ENCODE measurements at places on chromosomes 4 and X.

- peak; percentile 46 for DNase-seq
Observed at GRCh38 chrX:13377550-13377934, 57.7 kb upstream of the ATXN3L start.

GRCh38 chr4:99090481-99091215 lies 2.1 kb upstream of the ADH5 start:
- DNase-seq: no peak

GRCh38 chr4:87087015-87087414 lies 133.4 kb downstream of the KLHL8 start:
- DNase-seq: no peak

- DNase-seq: no peak
Observed at GRCh38 chr4:155241664-155242063, 33.2 kb downstream of the NPY2R start.

- no peak for DNase-seq
Observed at GRCh38 chrX:72270316-72270866, 6.7 kb downstream of the RPS4X start.

GRCh38 chr4:175373031-175373430 lies 439.0 kb downstream of the GPM6A start:
- no peak for DNase-seq

DNA sequence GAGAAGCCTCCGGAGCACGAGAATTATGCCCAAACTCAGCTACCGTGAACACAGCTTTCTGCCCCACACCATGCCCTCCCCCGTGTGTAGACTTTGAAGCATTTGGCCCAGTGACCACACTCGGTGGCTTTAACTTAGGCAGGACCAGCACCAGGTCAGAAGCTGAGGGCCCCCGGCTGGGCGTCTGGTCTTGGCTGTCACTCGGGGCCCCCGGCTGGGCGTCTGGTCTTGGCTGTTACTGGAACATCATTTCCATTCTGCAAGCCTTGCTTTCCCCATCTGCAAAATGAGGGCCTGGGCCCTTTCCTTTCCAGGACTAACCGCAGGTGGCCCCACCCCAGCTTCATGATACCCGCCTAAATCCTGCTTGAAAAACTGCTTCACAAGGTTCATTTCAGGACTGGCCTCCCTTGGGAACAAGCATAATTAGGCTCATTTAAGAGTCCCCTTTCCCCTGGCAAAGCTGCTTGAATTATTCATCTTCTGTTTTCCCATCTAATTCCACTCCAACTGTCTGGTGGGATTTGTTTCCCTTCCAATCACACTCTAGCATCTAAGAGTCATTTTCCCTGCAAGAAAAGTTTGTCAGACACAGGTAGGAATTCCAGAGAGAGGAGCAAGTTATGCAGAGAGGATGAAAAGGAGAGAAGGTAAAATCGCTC lies 82.5 kb downstream of the WFS1 start:
- DNase-seq: no peak

- no peak for DNase-seq
Observed at GRCh38 chr4:53709693-53710092, 118.4 kb upstream of the LNX1 start.

DNA sequence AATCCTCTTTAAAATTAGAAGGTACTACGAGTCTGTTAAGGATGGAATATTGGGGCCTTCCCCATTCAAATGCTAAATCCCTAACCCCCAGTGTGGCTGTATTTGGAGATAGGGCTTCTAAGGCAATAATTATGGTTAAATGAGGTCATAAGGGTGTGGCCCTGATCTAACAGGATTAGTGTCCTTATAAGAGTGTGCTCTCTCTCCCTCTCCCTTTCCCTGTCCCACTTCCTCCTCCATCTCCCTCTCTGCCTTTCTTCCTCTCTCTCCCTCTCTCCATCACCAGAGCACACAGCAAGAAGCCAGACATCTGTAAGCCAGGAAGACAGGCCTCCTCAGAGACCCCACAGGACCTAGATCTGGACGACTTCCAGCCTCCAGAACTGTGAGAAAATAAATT lies 116.9 kb downstream of the COL25A1 start:
- no peak for DNase-seq

DNA sequence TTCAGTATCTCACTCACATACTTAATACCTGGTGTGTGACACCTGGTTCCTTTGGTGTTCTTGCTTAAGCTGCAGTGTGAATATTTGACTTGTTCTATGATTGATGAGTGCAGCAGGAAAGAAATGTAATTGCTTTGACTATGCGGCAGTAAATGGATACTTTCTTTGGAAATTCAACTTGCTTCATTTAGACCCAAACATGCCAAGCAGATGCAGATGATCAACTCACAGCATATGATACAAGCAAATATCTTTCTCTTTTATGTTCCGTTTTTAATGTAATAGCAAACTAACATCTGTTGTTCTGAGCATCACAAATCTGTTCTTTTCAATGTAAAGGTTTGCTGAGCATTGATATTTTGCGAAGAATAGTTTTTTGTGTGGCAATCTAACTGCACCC lies 549.5 kb downstream of the C4orf33 start:
- DNase-seq: no peak

DNA sequence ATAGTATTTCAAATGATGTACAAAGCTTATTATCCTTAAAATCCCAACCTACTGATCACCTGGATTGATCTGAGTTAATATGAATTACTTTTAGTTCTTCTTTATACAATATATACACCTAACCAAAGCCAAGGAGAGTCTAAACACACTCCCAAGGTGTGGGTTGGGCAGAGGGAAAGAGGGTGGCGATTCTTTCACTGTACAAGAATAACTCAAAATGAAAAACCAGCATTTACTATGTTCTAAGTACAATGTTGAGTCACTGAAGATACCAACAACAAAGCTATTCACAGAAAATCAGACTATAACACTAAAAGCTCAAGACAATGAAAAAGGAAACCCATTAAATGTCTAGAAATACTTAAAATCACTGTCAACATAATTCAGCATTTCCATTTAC lies 46.6 kb downstream of the ANKRD17 start:
- DNase-seq: no peak

- DNase-seq: no peak
Observed at GRCh38 chr4:183129125-183129524, 30.1 kb downstream of the WWC2 start.

DNA sequence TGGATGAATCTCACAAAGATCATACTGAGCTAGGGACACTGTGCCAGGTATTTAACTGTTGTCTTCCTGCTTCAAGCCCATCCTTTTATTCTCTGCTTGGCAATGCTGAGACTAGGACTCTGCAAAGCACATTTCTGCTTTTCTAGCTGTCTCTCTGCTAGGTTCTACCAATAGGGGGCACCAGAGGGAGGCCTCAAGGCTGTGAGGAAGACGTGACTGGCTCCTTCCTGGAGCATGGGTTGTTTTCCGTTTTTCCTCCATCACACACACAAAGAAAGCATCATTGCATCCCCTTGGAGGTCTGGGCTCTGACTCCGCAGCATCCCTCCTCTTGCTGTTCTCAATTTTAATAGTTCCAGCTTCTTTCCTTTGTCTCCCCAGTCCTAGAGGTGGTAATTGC lies 10.9 kb upstream of the DCTD start:
- DNase-seq: no peak

DNA sequence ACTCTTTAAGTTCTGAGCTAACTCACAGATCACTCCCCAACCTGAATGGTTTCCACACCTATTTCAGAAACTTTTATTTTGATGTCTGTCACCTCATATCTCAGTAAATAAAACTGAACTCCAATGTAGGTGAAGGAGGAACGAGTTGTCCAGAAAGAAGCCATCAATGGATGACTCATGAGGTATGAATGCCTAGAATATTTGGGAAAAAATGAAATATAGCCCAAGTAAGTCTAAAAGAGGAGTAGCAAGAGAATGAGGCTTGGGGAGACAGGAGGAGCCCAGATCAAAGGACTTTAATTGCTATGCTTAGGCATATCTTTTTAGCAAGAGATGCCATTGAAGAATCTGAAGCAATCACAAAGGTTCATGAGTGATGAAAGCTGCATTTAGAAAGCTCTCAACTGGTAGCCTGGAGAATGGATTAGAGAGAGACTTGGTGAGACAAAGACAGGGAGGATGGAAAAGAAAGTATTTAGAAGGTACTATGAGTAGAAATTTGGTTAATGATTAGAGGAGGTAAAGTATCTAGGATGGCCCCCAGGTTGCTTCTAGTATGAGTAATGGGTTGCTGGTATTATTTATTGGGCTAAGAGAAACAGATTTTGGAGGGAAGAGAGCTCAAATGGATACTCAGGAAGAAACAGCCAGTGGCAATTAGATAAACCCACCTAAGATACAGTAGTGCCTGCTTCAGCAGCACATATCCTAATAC lies 39.4 kb downstream of the NOCT start:
- no peak for DNase-seq

DNA sequence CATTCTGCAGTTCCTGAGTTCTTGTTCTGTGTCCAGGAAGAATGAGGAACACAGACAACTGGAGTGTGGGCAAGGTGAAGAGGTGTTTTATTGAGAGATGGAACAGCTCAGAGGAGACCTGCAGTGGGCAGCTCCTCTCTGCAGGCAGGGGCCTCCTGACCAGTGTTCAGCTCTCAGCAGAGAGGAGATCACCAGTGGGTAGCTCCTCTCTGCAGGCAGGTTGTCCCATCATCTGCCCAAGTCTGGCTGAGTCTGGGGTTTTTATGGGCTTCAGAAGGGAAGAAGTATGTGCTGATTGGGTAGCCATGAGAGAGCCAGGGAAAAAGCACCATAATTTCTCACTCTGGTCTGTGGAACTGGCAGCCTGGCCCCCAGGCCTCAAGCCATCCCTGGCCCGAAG lies 56.0 kb upstream of the RASGEF1B start:
- no peak for DNase-seq

- DNase-seq: no peak
Observed at GRCh38 chrX:132858018-132858417, 100.4 kb downstream of the HS6ST2 start.

- no peak for DNase-seq
Observed at GRCh38 chr4:47425628-47426027, 37.9 kb downstream of the COMMD8 start.

GRCh38 chr4:87112063-87112462 lies 108.4 kb downstream of the KLHL8 start:
- DNase-seq: no peak

DNA sequence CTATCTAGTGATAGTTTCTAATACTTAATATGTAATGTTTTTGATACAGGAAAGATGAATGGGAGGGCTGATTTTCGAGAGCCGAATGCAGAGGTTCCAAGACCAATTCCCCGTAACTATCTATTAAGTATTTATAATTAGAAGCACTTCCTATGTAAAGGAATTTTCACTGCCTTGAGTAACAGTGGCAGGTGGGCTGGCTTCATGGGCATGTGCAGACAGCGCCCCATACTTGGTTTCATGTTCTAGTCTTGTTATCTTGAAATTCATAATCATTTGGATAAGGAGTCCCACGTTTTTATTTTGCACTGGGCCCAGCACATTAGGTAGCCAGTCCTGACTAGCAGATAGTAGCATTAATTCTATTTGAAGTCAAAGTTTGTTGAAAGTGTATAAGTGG lies 1.7 kb downstream of the OCIAD1 start:
- DNase-seq: no peak

GRCh38 chr4:26861434-26862186 lies 969 bp downstream of the STIM2 start:
- DNase-seq: peak; percentile 74

GRCh38 chr4:8006471-8006870 lies 66.8 kb upstream of the AFAP1 start:
- DNase-seq: no peak

DNA sequence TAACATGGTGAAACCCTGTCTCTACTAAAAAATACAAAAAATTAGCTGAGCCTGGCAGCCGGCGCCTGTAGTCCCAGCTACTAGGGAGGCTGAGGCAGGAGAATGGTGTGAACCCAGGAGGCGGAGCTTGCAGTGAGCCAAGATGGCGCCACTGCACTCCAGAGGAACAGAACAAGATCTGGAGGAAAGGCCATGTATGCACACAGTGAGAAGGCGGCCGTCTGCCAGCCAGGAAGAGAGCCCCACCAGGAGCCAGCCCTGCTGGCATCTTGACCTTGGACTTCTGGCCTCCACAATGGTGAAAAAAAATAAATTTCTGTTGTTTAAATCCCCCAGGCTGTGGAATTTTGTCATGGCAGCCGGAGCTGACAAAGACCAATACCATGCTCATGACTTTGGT lies 28.2 kb upstream of the MSX1 start:
- DNase-seq: no peak

GRCh38 chrX:120660637-120661036 lies 30.8 kb upstream of the C1GALT1C1 start:
- DNase-seq: no peak

DNA sequence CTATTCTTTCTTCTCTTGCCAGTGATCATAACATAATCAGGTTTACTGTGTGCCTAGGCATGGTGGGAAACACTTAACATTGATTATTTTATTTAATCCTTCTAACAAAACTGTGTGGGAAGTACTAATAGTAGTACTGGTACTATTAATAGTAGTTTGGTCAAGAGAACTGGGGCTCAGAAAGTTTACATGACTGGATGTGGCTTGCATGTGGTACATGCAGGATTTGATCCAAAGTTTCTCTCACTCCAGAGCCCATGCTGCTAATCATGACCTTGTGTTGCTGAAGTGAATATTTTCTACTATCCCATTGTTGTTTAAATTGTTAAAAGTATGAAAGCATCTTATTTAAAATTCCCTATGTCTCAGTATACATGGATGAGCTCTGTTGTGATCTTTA lies 78.4 kb downstream of the TMEM164 start:
- DNase-seq: no peak

- no peak for DNase-seq
Observed at GRCh38 chr4:73224886-73225285, 33.7 kb downstream of the ANKRD17 start.

DNA sequence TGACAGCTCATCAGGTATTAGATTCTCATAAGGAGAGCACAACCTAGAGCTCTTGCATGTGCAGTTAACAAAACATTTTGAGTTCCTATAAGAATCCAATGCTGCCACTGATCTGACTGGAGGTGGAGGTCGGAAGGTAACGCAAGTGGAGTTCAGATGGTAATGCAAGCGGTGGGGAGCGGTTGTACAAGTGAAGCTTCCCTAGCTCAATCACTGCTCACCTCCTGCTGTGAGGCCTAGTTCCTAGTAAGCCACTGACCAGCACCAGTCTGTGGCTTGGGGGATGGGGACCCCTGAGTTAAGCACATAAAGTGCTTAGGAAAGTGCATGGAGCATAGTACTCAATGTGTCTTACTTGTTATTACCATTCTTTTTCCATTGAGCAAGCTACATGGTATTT lies 983.2 kb upstream of the IGFBP7 start:
- DNase-seq: no peak

DNA sequence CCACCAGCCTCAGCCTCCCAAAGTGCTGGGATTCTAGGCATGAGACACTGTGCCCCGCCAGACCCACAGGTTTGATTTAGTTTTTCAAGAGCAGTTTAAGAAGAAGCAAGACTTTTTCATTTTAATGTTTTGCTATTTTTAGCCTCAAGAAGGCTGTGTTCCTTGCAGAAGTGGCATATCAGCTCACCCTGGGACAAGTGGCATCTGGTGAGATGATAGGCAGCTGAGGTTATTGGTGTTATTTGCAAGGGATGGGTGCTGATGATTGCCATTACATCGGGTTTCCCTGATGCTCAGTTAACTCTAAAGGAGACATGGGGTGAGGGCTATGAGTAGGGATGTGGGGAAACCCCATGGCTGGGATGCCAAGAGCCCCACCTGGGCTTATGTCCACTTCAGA lies 120.4 kb downstream of the MXRA5 start:
- DNase-seq: no peak

- DNase-seq: no peak
Observed at GRCh38 chrX:14758029-14758491, 114.8 kb downstream of the FANCB start.
